ENCODE measurements at places on chromosomes 12 and 14.

- no peak for DNase-seq
Measured at GRCh38 chr14:55973911-55974630, 144.1 kb upstream of the PELI2 start.

- no peak for DNase-seq
Measured at GRCh38 chr12:1575408-1576401, 18.7 kb downstream of the FBXL14 start.

DNA sequence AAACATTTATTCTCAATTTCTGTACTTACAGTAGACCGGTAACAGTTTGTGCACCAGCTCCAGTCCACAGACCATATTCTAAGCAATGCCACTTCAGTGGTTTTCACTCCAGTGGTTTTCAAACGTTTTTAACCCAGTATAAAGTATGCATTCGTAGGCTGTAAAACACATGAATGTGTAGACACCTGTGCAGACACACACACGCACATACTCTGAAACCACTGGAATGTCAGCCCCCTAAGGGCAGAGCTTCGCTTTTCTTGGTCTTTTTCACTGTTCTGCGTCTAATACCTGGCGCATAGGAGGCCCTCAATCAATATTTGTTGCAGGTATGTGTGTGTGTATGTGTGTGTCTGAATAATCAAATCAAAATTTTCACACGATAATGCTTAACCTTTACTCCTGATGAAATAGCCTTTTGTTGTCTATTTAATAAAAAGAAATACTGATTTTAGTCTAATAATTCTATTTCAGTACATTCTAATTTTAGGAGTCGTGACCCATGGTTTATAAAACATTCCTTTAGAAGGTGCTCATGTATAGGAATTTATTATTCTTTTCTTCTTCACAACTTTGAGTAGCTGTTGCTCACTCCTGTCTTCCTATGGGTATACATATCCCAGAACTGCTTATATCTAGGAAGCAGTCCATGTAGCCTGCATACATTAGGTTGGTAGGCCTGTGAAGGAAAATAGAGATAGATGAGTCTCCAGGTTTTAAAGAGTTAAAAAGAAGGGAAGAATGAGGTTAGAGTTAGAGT, 73.6 kb upstream of the REP15 start:
- no peak for DNase-seq

DNA sequence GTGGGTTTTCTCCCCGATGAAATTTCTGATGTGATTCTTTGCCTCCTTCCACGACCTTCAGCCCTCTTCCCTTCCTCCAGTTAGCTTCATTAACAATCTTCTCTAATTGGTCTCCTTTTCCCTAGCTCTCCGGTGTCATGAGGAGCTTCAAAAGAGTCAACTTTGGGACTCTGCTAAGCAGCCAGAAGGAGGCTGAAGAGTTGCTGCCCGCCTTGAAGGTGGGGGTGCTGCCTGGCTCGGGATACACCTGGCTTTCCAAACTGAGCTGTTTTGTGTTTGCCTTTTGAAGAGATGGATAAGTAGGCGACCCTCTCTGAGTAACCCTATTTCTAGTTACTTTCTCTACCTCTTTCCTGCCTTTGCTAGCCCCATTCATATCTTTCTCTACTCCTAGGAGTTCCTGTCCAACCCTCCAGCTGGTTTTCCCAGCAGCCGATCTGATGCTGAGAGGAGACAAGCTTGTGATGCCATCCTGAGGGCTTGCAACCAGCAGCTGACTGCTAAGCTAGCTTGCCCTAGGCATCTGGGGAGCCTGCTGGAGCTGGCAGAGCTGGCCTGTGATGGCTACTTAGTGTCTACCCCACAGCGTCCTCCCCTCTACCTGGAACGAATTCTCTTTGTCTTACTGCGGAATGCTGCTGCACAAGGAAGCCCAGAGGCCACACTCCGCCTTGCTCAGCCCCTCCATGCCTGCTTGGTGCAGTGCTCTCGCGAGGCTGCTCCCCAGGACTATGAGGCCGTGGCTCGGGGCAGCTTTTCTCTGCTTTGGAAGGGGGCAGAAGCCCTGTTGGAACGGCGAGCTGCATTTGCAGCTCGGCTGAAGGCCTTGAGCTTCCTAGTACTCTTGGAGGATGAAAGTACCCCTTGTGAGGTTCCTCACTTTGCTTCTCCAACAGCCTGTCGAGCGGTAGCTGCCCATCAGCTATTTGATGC, 797 bp downstream of the ESPL1 start:
- no peak for DNase-seq

GRCh38 chr12:21527451-21528180, 1.5 kb downstream of the SPX start:
- DNase-seq: peak; percentile 40

All from hepatic stellate cell (primary cell).